ENCODE measurements at places on chromosomes 5 and 9.

GRCh38 chr9:114666851-114667250, 9.2 kb upstream of the TEX53 start:
- no peak for DNase-seq

GRCh38 chr9:6843742-6844141, 86.0 kb downstream of the KDM4C start:
- DNase-seq = no peak

GRCh38 chr5:14415698-14416074, 165.9 kb upstream of the OTULINL start:
- no peak for DNase-seq

- no peak for DNase-seq
Observed at GRCh38 chr9:89601856-89602562, 2.8 kb upstream of the GADD45G start.

DNA sequence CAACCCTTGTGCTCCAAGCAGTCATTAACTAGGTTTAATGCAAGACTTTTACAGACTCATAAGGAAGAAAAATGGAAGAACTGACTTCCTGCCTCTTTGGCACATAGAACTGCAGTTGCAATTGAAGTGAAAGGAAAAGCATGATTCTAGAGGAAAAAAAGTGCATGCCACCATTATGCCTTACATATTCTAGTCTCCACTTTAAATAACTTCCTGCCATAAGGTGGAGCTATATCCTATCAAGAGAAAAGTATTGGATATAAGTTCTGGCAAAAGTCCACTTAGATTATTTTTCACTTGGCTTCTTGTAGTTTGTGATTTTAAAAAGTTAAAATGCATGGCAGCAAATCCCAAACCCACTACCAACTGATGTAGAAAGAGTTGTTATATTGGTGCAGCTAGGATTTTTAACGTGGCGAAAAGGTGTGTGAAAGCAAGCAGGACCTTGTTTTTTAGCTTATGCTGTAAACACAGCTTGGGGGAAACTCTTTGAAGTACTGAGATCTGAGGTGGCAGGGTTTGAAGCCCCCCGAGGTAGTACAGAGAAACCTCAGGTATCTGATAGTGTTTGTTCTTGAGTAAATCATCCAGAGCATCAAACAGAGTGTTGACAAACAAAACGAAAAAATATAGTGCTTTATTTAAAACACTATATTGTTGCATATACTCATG, 117.9 kb downstream of the ANXA1 start:
- peak; percentile 12 for DNase-seq

DNA sequence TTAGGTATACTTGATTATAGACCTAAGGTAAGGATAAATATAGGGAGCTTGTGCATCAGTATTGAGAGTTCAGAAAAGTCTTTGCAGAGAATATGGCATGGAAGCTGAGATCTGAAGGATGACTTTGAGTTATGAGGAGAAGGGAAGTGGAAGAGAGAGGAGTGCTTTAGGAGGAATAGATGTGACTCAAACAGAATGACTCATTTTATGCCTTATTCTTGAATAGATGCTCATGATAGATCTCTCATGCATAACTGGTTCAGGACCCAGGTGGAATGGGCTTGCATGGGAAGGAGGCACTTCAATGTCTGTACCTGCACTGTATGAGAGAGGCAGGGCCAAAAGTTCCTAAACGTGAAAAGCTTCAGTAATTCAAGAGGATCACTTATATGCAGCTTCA, 103.3 kb downstream of the CWC27 start:
- DNase-seq = no peak

DNA sequence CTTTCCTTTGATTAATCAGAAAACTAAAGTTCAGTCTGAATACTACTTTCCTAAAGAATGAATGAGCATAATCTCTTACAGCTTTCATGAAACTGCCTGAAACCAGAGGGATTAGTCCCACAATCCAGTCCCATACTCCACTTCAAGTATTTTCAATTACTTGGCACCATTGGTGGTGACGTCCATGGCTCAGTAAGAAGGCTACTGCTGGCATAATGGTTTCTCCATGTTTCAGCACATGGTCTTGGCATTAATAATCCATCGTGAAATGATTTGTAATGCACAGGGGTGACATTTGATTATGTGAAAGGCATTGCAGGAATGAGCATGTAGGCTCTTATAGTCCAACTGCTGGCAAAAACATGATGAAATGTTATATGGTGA, 23.4 kb downstream of the LIX1 start:
- no peak for DNase-seq

- DNase-seq = no peak
Observed at GRCh38 chr9:99307851-99308250, 85.8 kb downstream of the SEC61B start.

- DNase-seq = no peak
Observed at GRCh38 chr9:27183701-27184100, 74.7 kb downstream of the TEK start.

DNA sequence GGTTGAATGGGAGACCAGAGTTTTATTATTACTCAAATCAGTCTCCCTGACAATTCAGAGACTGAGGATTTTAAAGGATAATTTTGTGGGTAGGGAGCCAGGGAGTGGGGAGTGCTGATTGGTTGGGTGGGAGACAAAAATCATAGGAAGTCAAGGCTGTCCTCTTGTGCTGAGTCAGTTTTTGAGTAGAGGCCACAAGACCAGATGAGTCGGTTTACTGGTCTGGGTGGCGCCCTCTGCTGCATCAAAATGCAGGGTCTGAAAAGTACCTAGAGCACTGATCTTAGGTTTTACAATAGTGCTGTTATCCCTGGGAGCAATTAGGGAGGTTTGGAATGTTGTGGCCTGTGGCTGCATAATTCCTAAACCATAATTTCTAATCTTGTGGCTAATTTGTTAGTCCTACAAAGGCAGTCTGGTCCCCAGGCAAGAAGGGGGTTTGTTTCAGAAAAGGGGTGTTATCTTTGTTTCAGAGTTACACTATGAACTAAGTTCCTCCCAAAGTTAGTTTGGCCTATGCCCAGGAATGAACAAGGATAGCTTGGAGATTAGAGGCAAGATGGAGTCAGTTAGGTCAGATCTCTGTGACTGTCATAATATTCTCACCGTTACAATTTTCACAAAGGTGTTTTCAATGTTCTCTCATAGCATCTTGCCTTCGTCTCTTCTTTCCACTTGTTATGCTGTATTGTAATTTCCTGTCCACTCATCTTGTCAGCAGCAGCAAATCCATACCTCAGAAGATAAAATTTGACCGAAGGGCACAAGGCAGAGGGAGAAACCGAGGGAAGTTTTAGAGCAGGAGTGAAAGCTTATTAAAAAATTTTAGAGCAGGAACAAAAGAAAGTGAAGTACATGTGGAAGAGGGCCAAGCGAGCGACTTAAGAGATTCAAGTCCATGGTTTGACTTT, 59.2 kb upstream of the CLINT1 start:
- peak; percentile 77 for DNase-seq

- DNase-seq = no peak
Observed at GRCh38 chr5:6432206-6432605, 16.5 kb upstream of the UBE2QL1 start.

DNA sequence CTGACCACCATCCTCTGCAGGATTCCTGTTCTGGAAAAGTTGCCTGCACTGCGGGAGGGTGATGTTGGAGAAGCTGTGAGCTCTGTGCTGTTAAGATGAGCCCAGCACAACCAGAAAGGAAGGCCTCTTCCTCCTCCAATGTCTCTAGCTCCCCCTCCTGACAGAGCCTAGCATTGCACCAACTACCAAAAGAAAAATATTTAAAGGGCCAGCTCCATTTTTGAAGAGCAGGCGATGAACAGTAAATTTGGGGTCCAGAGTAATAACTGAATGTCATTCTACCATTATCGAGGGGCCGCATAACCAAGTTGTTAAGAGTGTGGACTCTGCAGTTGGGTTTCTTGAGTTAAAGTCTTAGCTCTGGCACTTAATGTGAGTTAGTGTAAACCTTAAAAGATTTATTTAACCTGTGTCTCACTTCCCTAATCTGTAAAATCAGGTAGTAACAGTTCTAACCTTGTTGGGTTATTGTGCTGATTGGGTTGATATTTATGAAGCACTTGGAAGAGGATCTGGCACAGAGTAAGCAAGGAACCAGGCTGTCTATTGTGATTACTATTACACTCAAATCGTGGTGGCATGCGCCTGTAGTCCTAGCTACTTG, 3.9 kb downstream of the TEX53 start:
- DNase-seq = peak; percentile 74

- peak; percentile 23 for DNase-seq
Observed at GRCh38 chr5:83095957-83096539, 18.7 kb downstream of the XRCC4 start.
